HuH-7 (cell line): ENCODE measurements at places on chromosomes 1 and 21.
A peak's percentile ranks its signal among the peaks of the same experiment; 100 is the strongest.

DNA sequence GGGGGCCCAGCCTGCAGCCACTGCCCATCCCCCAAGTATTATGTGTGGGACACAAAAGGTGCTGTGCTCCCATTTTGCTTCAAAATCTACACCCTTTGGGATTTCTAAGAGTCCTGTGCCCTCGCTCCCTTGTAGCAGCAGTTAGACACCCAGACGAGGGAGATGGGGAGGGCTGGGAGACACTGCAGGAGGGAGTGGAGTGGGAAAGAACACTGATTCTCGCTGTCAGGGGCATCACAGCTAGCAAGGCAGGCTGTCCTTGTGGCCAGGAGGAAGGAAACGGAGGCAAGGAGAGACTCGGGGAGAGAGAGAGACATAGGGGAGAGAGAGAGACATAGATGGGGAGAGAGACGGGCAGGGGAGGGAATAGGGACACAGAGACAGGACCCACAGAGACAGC is 38.5 kb downstream of the CSMD2 start:
- DNase-seq = no peak

DNA sequence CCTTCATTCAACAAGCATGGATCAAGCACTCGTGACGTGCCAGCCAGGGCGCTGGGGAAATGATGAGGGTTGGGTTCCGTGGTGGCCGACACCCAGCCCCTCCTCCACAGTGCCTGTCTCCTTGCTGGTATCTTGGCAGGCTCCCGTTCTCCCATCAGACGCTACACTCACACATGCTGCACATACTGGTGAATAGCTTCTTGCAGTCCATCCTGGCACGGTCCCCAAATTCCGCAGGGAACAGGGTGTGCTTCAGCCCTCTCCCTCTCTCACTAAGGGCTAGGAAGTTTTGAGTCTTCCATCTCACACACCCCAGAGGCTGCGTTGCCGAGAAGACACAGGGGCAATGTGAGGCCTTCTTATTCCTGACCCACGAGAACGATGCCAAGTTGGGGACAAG is 10.1 kb upstream of the MEF2D start:
- no peak for DNase-seq

DNA sequence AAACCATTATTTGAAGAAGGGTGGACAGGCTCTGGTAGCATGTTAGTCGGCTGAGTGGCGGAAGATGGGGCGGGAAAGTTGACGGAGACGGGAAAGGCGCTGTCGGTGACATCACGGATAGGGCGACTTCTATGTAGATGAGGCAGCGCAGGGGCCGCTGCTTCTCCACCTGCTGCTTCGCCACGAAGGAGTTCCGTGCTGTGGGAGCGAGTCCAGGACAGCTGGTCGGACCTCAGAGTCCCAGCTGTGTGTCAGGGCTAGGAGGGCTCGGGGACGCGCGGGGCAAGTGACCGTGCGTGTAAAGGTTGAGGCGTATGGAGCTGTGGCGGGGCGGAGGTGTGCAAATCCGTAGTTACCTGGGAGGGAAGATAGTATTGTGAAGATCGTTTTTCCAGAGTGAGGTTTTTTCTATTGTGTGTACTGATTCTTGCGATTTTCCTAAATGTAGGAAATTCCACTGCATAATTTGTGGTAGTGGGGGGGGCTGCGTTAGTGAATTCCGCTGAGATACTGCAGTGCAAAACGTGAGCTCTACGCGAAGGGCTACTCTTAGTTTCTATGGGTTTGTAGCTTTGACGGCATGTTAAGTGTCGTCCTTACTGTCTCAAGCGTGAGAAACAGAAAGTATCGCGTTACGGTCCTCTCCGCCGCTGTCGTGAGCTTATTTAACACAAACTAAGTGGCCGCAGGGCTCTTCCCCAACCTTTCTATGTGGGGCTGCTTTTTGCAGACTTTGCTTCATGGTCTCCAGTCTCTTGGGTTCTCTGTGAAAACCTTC is 111.2 kb upstream of the NBPF11 start:
- peak; percentile 32 for DNase-seq

DNA sequence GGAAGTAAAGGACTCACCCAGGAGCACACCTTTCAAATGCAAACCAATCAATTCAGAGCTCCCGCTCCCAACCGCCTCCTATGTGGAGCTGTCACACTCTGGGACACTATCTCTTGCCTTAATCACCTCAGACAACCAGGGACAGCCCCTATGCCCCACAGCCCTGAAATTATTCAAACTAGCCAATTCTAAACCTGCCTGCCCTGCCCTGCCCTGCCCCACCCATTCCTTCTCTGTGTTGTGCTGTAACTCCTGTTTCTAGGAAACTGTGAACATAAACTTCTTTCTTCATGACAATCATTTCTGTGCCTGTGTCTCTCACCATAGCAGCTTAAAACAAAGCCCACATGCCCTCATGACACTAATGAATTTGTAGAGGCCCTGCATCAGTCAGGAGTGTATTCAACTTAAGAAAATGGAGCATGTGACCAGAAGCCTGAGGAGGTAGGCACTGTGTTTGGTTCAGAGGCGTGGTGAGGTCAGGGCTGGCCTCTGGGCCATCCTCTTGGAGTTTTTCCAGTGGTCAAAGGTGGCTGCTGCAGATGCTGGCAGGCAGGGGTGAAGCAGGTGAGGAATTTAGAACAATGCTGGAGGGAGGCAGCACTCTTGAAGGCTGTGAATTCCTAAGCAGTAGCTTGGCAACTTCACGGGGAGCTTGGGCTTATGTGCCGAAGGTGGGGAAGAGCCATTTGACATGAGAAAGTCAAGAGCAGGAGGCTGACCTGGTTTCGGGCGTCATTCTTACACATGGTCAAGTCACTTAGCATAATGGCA is 74.5 kb downstream of the RHOU start:
- peak; percentile 37 for DNase-seq

- no peak for DNase-seq
Measured at GRCh38 chr1:231807541-231807940, 181.0 kb downstream of the DISC1 start.

DNA sequence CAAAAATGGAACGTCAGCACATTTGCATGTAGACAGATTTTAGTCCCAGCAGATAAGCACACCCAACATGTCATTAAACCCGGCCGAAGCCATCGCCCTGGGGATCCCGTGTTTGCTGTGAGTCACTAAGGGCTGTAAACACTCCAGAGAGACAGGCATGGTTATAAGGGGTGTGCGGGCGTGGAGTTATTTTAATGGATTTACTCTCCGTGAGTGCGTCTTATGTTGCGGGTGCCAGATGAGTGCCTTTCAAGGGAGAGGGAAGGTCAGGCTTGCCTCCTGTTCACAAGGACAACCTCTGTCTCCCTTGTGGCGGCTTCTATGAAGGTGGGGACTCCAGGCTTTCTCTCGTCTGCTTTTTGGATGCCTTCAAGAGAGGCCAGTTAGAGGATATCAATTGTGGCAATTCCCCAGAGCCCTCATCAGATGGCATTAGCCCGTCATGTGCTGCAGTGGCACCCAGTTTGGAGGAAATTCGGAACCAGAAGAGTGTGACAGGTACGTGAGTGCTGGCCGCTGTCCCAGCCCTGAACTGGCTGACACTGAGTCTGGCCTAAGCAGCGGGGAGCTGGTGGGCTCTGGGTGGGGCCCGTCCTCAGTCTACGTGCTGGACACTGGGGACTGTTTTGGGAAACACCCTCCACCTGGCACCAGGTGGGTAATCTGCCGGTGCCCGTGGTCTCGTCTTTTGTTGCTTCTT is 223.8 kb upstream of the TMEM51 start:
- DNase-seq = peak; percentile 22

- no peak for DNase-seq
Measured at GRCh38 chr1:204250428-204251030, 36.7 kb upstream of the GOLT1A start.

- no peak for DNase-seq
Measured at GRCh38 chr1:107327446-107327845, 186.6 kb downstream of the NTNG1 start.

GRCh38 chr1:111496398-111496797 is 7.0 kb downstream of the ADORA3 start:
- DNase-seq = no peak

DNA sequence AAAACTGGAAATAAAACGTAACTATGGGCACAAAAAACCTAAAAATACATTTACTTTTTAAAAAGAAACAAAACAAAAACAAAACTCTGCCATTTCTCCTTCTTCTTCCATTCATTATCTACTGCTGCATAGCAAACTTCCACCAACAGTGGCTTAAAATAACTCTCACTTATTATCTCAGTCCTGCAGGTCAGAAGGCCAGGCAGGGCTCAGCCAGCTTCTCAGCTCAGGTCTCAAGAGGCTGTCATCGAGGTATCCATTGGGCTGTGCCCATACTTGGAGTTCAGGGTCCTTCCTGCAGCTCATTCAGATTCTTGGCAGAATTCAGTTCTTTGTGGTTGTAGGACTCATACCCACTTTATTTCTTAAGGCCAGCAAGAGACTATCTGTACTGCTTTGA is 352.7 kb upstream of the PLD5 start:
- DNase-seq = no peak

- no peak for DNase-seq
Measured at GRCh38 chr21:32977216-32977615, 48.5 kb upstream of the OLIG2 start.

DNA sequence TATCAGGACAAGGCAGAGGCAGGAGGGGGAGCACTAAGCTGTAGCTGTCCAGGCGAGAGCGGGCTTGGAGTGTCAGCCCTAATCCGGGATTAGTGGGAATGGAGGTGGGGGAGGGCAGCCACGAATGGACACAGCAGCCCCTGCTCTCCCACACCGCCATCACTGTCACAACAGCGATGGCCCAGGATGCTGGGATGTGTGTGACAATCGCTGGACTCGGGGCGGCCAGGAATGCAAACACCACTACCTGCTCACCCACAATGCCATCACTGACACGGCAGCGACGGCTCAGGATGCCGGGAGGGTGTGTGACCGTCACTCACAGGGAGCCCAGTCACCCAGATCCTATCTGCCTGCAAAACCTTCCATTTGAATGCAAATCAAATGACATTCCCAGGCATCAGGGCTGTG is 2.9 kb downstream of the C2CD2 start:
- DNase-seq = no peak

GRCh38 chr1:202126426-202126825 is 3.7 kb downstream of the GPR37L1 start:
- DNase-seq = no peak

- DNase-seq = no peak
Measured at GRCh38 chr1:3993619-3994375, 93.7 kb upstream of the C1orf174 start.

GRCh38 chr1:218953386-218953785 is 220.3 kb upstream of the LYPLAL1 start:
- DNase-seq = no peak

DNA sequence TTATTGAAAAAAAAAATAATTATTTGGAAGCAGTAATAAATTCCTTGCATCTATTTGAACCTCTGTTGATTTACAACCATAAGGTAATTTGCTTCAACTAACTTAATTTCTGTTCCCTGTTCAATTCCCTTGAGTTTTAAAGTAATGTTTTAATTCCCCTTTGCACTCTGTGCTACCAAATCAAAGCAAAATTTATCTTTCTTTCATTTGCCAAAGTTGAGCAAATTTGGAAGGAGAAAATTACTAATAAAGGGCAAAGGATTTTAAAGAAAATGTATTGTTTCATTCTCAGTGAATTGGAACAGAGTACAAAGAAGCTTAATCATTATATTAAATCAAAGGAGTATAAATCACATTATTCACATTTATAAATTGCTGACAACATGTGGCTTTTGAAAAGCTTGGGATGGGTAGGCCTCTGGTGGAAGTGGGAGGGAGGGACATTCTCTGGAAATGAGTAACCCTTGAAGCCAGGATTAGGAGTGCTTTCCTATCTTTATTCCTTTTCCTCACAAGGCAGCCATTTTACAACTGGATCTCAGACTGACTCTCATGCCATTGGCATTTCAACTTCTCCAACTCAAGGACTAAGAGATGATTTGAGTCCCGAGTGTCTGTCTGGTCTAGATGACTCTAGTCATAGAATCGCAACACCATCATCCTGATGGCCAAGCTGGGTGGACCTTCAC is 331.6 kb upstream of the DUSP10 start:
- no peak for DNase-seq

GRCh38 chr1:61569303-61569621 is 155.7 kb downstream of the TM2D1 start:
- DNase-seq = no peak

DNA sequence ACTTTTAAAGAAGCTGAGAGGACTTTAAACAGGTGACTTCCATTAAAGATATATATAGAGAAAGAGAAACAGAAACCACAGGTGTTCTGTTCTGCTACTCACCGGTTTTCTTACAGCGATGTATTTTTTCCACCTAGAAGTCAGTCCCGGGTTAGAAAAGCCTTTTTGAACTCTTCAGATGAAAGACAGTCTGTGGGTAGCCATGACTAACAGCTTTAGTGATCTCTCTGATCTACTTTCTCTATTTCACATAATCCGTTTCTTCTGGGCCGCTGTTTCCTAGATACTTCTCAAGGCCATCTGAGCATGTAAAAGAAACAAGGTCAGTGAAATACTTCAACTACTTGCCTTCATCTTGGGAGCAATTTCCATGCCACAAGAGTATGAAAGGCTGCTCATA is 25.1 kb downstream of the WDR64 start:
- DNase-seq = no peak

DNA sequence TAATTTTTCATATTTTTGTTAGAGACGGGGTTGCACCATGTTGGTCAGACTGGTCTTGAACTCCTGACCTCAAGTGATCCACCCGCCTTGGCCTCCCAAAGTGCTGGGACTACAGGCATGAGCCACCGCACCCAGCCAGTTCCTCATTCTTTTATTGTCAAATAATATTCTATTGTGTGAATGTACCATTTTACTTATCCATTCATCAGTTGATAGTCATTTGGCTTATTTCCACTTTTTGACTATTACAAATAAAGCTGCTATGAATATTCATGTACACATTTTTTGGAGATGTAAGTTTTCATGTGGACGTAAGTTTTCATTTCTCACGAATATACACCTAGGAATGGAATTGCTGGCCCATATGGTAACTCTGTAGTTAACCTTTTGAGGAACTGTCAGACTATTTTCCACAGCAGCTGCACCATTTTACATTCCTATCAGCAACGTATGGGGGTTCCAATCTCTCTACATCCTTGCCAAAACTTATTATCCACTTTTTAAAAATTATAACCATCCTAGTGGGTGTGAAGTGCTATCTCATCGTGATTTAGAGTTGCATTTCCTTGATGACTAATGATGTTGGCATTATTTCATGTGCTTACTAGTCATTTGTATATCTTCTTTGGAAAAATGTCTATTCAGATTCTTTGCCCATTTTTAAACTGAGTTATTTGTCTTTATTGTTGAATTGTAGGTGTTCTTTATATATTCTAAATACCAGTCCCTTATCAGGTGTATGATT is 12.7 kb downstream of the PACC1 start:
- no peak for DNase-seq
